ENCODE measurements at places on chromosomes 5 and 9. TPM values are rescaled to one million over a fixed set of nuclear protein-coding genes. Genes with fewer than 3 reads are reported as not detected.

The DRD1 gene
- 0.79 TPM for total RNA-seq

The FGF1 gene
- not detected for total RNA-seq

The CAMK4 gene
- 2.2 TPM for total RNA-seq

The GRIN1 gene
- total RNA-seq, result not detected

The TERT gene
- not detected for total RNA-seq

The BAAT gene
- not detected for total RNA-seq

The PLCXD3 gene
- 1.9 TPM for total RNA-seq

The FAM153A gene
- total RNA-seq, result 4.4 TPM

The LAMC3 gene
- total RNA-seq, result 11.4 TPM

The ZCCHC7 gene
- 16.4 TPM for total RNA-seq

DNA sequence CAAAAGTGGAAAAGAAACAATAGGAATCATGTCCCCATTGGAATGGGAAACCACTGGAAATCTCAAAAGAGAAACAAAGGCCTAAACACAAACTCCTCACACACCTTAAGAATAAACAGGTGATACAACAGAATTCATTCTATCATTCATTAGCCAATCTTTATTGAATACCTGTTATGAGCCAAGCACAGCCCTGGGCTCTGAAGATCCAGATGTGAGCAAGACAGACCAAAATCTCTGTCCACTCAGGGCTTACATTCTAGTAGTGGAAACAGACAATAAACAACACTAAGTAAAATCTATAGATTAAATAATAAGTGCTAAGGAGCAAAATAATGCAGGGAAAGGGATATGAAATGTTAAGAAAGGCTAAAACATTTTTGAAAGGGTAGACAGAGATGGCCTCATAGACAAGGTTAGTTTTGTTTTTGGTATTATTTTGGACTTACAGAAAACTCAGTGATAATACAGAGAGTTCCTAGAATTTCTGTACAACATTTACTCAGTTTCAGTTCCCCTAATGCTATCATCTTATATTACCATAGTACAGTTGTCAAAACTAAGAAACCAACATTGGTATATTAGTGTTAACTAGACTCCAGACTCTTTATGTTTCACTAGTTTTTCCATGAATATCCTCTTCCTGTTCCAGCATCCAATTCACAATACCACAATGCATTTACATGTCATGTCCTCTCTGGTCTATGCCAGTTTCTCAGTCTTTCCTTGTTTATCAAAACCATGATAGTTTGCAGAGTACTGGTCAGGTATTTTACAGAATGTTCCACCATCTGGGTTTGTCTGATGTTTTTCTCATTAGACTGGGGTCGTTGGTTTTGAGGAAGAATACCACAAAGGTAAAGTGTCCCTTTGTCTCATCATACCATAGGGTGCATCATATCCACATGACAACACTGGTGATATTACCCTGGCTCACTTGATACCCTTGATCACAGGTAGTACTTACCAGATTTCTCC lies 103.7 kb downstream of the SIL1 start:
- H3K36me3 ChIP-seq, result no peaks in the 10 kb centered on the region
- no peaks in the 10 kb centered on the region for H3K4me1 ChIP-seq
- no peak overlapping the region for H3K27ac ChIP-seq
- DNase-seq, result no peak
- no peaks in the 10 kb centered on the region for H3K27me3 ChIP-seq
- no peak overlapping the region for H3K4me3 ChIP-seq

GRCh38 chr5:176570044-176570443 lies 20.9 kb downstream of the CDHR2 start:
- H3K4me1 ChIP-seq, result peaks cover 7% of the 10 kb centered on the region
- DNase-seq, result no peak
- H3K36me3 ChIP-seq, result no peaks in the 10 kb centered on the region
- H3K4me3 ChIP-seq, result no peak overlapping the region
- H3K27me3 ChIP-seq, result no peaks in the 10 kb centered on the region
- H3K27ac ChIP-seq, result no peak overlapping the region

DNA sequence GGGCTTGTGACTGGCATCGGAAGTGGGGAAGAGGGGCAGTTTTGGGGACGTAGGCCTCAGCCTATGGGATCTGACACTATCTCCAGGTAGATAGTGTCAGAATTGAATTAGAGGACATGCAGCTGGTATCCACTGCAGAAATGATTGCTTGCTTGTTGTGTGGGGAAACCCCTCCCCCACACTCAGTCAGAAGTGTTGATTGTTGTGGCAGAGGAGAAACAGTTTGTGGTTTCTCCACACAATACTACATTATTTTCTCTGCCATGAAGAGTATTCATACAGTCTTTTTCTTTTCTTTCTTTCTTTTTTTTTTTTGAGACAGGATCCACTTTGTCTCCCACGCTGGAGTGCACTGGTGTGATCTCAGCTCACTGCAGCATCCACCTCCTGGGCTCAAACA lies 113.9 kb downstream of the ARRDC3 start:
- no peak overlapping the region for H3K4me3 ChIP-seq
- DNase-seq, result no peak
- H3K27ac ChIP-seq, result no peak overlapping the region
- H3K27me3 ChIP-seq, result no peaks in the 10 kb centered on the region

- H3K4me3 ChIP-seq, result no peak overlapping the region
- no peaks in the 10 kb centered on the region for H3K36me3 ChIP-seq
- no peaks in the 10 kb centered on the region for H3K27me3 ChIP-seq
- no peak for DNase-seq
- H3K27ac ChIP-seq, result no peak overlapping the region
- no peaks in the 10 kb centered on the region for H3K4me1 ChIP-seq
These were observed 203.9 kb upstream of the RASEF start for GRCh38 chr9:83266666-83267496.

- H3K27me3 ChIP-seq, result no peaks in the 10 kb centered on the region
- H3K4me1 ChIP-seq, result no peaks in the 10 kb centered on the region
- H3K27ac ChIP-seq, result no peak overlapping the region
- DNase-seq, result no peak
These were observed 26.0 kb downstream of the JMY start for GRCh38 chr5:79261897-79262296.

DNA sequence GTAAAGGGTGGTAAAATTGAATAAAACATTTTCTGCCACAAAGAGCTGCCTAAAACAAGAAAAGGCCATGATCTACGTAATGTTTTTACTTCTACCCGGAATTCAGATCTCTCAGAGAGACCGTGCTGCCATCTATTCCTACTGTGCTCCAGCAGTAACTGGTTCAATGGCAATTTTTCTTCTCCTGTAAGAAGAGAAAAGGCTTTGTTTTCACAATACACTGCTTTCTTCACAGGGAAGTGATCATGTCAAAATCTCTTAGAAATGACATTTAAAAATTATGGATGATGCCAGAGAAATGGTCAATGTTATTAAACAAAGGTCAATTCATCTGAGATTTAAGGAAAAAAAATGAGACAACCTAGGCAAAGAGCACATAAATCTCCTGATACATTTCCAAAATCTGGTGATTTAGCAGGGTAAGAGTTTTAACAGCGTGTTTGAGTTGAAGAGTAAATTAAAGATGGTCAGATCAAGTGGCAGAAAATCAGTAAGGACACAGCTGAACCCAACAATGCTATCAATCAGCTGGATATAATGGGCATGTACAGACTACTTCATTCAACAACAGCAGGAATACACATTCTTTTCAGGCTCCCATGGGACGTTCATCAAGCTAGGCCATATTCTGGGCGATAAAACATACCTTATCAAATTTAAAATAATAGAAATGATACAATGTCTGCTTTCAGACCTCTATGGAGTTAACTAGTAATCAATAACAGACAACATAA lies 523.1 kb downstream of the CHSY3 start:
- H3K36me3 ChIP-seq, result no peaks in the 10 kb centered on the region
- H3K4me1 ChIP-seq, result no peaks in the 10 kb centered on the region
- H3K27me3 ChIP-seq, result no peaks in the 10 kb centered on the region

GRCh38 chr5:134122530-134122929 lies 8.0 kb downstream of the TCF7 start:
- no peaks in the 10 kb centered on the region for H3K27me3 ChIP-seq
- H3K4me3 ChIP-seq, result no peak overlapping the region
- peak overlapping the region; percentile 33 for H3K27ac ChIP-seq
- peak; percentile 41 for DNase-seq
- H3K4me1 ChIP-seq, result peaks cover 18% of the 10 kb centered on the region

GRCh38 chr5:80198920-80199319 lies 56.9 kb downstream of the SERINC5 start:
- peaks cover 14% of the 10 kb centered on the region for H3K36me3 ChIP-seq
- H3K4me1 ChIP-seq, result peaks cover 29% of the 10 kb centered on the region
- no peak overlapping the region for H3K4me3 ChIP-seq
- H3K27ac ChIP-seq, result peak overlapping the region; percentile 50

DNA sequence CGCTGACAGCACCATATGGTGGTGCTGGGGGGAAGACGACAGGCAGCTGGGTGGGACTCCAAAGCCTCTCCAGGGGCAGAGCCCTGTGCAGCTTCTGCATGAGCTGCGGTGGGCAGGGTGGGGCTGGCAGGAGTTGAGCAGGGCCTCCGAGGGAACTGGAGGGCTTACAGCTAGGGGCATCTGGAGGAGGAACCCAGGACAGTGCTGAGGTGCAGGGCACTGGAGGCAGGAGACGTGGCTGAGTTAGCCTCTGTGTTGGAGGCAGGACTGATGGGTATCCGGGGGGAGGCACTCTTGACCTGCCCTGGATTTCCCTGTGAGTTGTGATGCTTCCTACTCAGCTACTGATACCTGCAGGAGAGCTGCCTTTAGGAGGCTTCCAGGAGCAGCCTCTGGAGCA lies 45.0 kb downstream of the TENT4A start:
- no peak overlapping the region for H3K4me3 ChIP-seq
- no peaks in the 10 kb centered on the region for H3K4me1 ChIP-seq
- no peak overlapping the region for H3K27ac ChIP-seq
- H3K36me3 ChIP-seq, result peaks cover 54% of the 10 kb centered on the region
- H3K27me3 ChIP-seq, result no peaks in the 10 kb centered on the region

GRCh38 chr5:67537439-67538148 lies 341.0 kb upstream of the CD180 start:
- no peaks in the 10 kb centered on the region for H3K36me3 ChIP-seq
- no peak for DNase-seq
- no peak overlapping the region for H3K27ac ChIP-seq
- H3K27me3 ChIP-seq, result no peaks in the 10 kb centered on the region

- peaks cover 37% of the 10 kb centered on the region for H3K36me3 ChIP-seq
- no peaks in the 10 kb centered on the region for H3K27me3 ChIP-seq
- H3K4me1 ChIP-seq, result peaks cover 22% of the 10 kb centered on the region
- DNase-seq, result no peak
These were observed 2.4 kb downstream of the MRPS2 start for GRCh38 chr9:135502873-135503321.

DNA sequence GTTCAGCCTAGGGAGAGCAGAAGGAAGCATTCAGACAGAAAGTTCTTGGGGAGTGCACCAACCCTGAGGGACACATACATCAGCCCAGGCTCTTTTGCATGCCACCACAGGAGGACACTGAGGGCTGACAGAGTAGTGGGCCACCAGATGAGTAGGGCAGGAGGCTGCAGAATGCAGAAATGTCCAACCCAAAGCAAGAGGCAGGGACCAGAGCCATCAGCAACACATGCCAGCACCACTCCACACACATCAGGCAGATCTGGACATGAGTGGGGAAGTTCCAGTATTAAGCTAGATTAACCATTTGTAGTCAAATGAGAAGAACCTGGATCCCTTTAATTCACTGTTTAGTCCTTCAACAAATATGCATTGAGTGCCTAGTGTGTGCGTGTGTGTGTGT lies 35.7 kb upstream of the OTULINL start:
- no peaks in the 10 kb centered on the region for H3K36me3 ChIP-seq
- DNase-seq, result no peak
- no peak overlapping the region for H3K27ac ChIP-seq
- H3K27me3 ChIP-seq, result no peaks in the 10 kb centered on the region
- H3K4me3 ChIP-seq, result no peak overlapping the region
- no peaks in the 10 kb centered on the region for H3K4me1 ChIP-seq

GRCh38 chr5:2423634-2424033 lies 327.8 kb downstream of the IRX2 start:
- no peak overlapping the region for H3K4me3 ChIP-seq
- H3K36me3 ChIP-seq, result no peaks in the 10 kb centered on the region
- DNase-seq, result no peak
- no peaks in the 10 kb centered on the region for H3K4me1 ChIP-seq
- H3K27me3 ChIP-seq, result no peaks in the 10 kb centered on the region

- no peak for DNase-seq
- no peaks in the 10 kb centered on the region for H3K4me1 ChIP-seq
- no peaks in the 10 kb centered on the region for H3K36me3 ChIP-seq
- no peak overlapping the region for H3K27ac ChIP-seq
- H3K27me3 ChIP-seq, result no peaks in the 10 kb centered on the region
- no peak overlapping the region for H3K4me3 ChIP-seq
These were observed 46.5 kb downstream of the SLC25A46 start for GRCh38 chr5:110785356-110785755.

- no peak overlapping the region for H3K27ac ChIP-seq
- no peaks in the 10 kb centered on the region for H3K4me1 ChIP-seq
- no peaks in the 10 kb centered on the region for H3K36me3 ChIP-seq
- no peak overlapping the region for H3K4me3 ChIP-seq
- no peaks in the 10 kb centered on the region for H3K27me3 ChIP-seq
These were observed 55.9 kb upstream of the UNC5A start for GRCh38 chr5:176754376-176754973.

DNA sequence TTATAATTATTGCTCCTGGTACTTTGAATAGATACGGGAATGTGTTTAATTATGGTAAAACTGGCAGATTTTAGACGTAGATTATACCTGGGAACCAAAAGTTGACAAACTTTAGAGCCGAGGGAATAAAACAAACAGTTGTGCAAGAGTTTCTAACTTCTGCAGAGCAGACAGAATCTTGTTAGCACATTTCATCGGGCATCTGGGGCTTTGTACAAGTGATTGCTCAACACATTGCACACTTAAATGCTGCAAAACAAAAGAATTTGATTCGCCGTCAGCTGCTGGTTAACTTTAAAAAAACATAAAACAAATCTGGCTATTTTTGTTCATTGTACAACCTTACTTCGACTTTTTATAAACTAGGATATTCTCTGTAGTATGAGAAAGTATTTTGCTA lies 398.1 kb downstream of the MAN2A1 start:
- no peak overlapping the region for H3K27ac ChIP-seq
- no peak for DNase-seq
- no peaks in the 10 kb centered on the region for H3K27me3 ChIP-seq
- no peak overlapping the region for H3K4me3 ChIP-seq
- H3K4me1 ChIP-seq, result no peaks in the 10 kb centered on the region
